ENCODE measurements at places on chromosomes 1 and 21. TPM values are rescaled to one million over a fixed set of nuclear protein-coding genes. Genes with fewer than 3 reads are reported as not detected.

GSTM5 gene
- 0.49 TPM for total RNA-seq

PLPP3 gene
- total RNA-seq = not detected

GOLPH3L gene
- 16.9 TPM for total RNA-seq

RHEX gene
- total RNA-seq = not detected

TLCD4 gene
- total RNA-seq = 0.38 TPM

OLIG2 gene
- not detected for total RNA-seq

GJA8 gene
- total RNA-seq = not detected

KRTAP19-7 gene
- not detected for total RNA-seq

ARHGAP30 gene
- 174 TPM for total RNA-seq

F3 gene
- total RNA-seq = not detected

REN gene
- not detected for total RNA-seq

PIK3CD gene
- total RNA-seq = 152 TPM

S100A7A gene
- total RNA-seq = not detected

RSPO1 gene
- not detected for total RNA-seq

APP gene
- 39.4 TPM for total RNA-seq

BACH1 gene
- total RNA-seq = 27.3 TPM

KHDRBS1 gene
- total RNA-seq = 203 TPM

SPAG17 gene
- total RNA-seq = not detected

GADD45A gene
- total RNA-seq = 33.5 TPM

HIPK1 gene
- total RNA-seq = 42.8 TPM

NCAM2 gene
- not detected for total RNA-seq

FNDC5 gene
- not detected for total RNA-seq

LRRC8B gene
- 24.9 TPM for total RNA-seq

ANKRD65 gene
- total RNA-seq = not detected

NBPF20 gene
- total RNA-seq = 0.69 TPM

ECM1 gene
- total RNA-seq = 0.81 TPM

PPM1J gene
- total RNA-seq = 2.8 TPM

CLDN19 gene
- total RNA-seq = not detected

ZNF670 gene
- 3.3 TPM for total RNA-seq

LGR6 gene
- 0.34 TPM for total RNA-seq

HES3 gene
- not detected for total RNA-seq

LCE2A gene
- total RNA-seq = not detected
